Pericardium fibroblast (primary cell): ENCODE measurements at places on chromosomes 16 and 17. TPM values are rescaled to one million over a fixed set of nuclear protein-coding genes. Genes with fewer than 3 reads are reported as not detected.

Gene TP53TG3B
- total RNA-seq = not detected in 2 replicates

Gene TERB1
- not detected in 2 replicates for total RNA-seq

Gene MSLN
- 1.6 and 2.0 TPM in 2 replicates for total RNA-seq

Gene ENO3
- 1.6 and 10.7 TPM in 2 replicates for total RNA-seq

Gene CYTH1
- 9.6 and 12.9 TPM in 2 replicates for total RNA-seq

Gene LLGL2
- total RNA-seq = 0.09 and 1.5 TPM in 2 replicates

Gene NOG
- 0.23 TPM in 1 of 2 replicates, not detected in the other for total RNA-seq

Gene MYH2
- total RNA-seq = 3.5 TPM in 1 of 2 replicates, not detected in the other

Gene TUBG1
- total RNA-seq = 21.0 and 35.8 TPM in 2 replicates

Gene DNAAF1
- not detected in 2 replicates for total RNA-seq

Gene CIITA
- total RNA-seq = 0.09 and 0.35 TPM in 2 replicates

Gene MYH1
- total RNA-seq = 0.09 TPM in 1 of 2 replicates, not detected in the other

Gene NPIPB12
- 3.3 and 7.9 TPM in 2 replicates for total RNA-seq

Gene CBFA2T3
- total RNA-seq = not detected in 2 replicates

Gene SMIM36
- total RNA-seq = not detected in 2 replicates

Gene ZPBP2
- total RNA-seq = not detected in 2 replicates

Gene TBX6
- total RNA-seq = under 0.01 TPM in 1 of 2 replicates, not detected in the other

Gene SHBG
- 0.12 and 4.1 TPM in 2 replicates for total RNA-seq

Gene NHLRC4
- total RNA-seq = 3.8 and 5.0 TPM in 2 replicates

Gene FZD2
- 19.7 and 22.8 TPM in 2 replicates for total RNA-seq

Gene KRT33B
- total RNA-seq = not detected in 2 replicates

Gene GDPD3
- total RNA-seq = 0.47 and 1.2 TPM in 2 replicates

Gene MEOX1
- 0.34 TPM in 1 of 2 replicates, not detected in the other for total RNA-seq

Gene PPY
- total RNA-seq = not detected in 2 replicates

Gene CTCF
- total RNA-seq = 13.1 and 17.8 TPM in 2 replicates

Gene AOC3
- total RNA-seq = 2.3 and 2.6 TPM in 2 replicates

Gene SP2
- 1.9 and 8.1 TPM in 2 replicates for total RNA-seq

Gene ANKRD13B
- 16.2 and 24.3 TPM in 2 replicates for total RNA-seq

Gene RNF213
- total RNA-seq = 31.9 and 44.2 TPM in 2 replicates

Gene CDK5RAP3
- 59.7 and 59.8 TPM in 2 replicates for total RNA-seq

Gene KRTAP4-1
- total RNA-seq = not detected in 2 replicates

Gene MYCBPAP
- total RNA-seq = 0.09 and 0.23 TPM in 2 replicates

Gene KCNH6
- not detected in 2 replicates for total RNA-seq

Gene FSCN2
- 0.23 TPM in 1 of 2 replicates, not detected in the other for total RNA-seq

Gene SYNGR3
- total RNA-seq = 1.3 and 1.4 TPM in 2 replicates

Gene NLRC5
- 5.8 and 6.7 TPM in 2 replicates for total RNA-seq

Gene PABPN1L
- total RNA-seq = not detected in 2 replicates

Gene CTRL
- 0.34 TPM in 1 of 2 replicates, not detected in the other for total RNA-seq
